A549 treated with Mapracorat at 1 μM for 4 hours (cell line): ENCODE measurements at places on chromosomes 13 and 19. TPM values are rescaled to one million over a fixed set of nuclear protein-coding genes. Genes with fewer than 3 reads are reported as not detected.

The C19orf67 gene
- not detected in 5 replicates for total RNA-seq

The MAN2B1 gene
- 15.8 to 20.2 TPM (median 19.2 TPM) in 5 replicates for total RNA-seq

The ELF1 gene
- 30.7 to 42.5 TPM (median 35.0 TPM) in 5 replicates for total RNA-seq

The ZNF578 gene
- not detected in 5 replicates for total RNA-seq

The GSX1 gene
- not detected in 5 replicates for total RNA-seq

The SERTAD3 gene
- 38.2 to 47.6 TPM (median 43.8 TPM) in 5 replicates for total RNA-seq

The RASIP1 gene
- 0.43 to 0.82 TPM (median 0.59 TPM) in 5 replicates for total RNA-seq

The SMARCA4 gene
- total RNA-seq: 7.4 to 11.3 TPM (median 9.7 TPM) in 5 replicates

The TDRD3 gene
- 4.9 to 6.1 TPM (median 5.2 TPM) in 5 replicates for total RNA-seq

The SLC7A9 gene
- total RNA-seq: 0.29 to 0.62 TPM (median 0.45 TPM) in 4 of 5 replicates, not detected in the other

The SYCN gene
- not detected in 5 replicates for total RNA-seq

The ALOX5AP gene
- total RNA-seq: 6.7 to 10.3 TPM (median 9.6 TPM) in 5 replicates

The SIGLEC12 gene
- not detected in 5 replicates for total RNA-seq

The TYROBP gene
- not detected in 5 replicates for total RNA-seq

The ZNF554 gene
- 0.79 to 1.3 TPM (median 1.0 TPM) in 5 replicates for total RNA-seq

The ZNF98 gene
- not detected in 5 replicates for total RNA-seq

The EPS8L1 gene
- 3.4 to 7.4 TPM (median 6.3 TPM) in 5 replicates for total RNA-seq
